ENCODE measurements at places on chromosomes 16 and 17.

DNA sequence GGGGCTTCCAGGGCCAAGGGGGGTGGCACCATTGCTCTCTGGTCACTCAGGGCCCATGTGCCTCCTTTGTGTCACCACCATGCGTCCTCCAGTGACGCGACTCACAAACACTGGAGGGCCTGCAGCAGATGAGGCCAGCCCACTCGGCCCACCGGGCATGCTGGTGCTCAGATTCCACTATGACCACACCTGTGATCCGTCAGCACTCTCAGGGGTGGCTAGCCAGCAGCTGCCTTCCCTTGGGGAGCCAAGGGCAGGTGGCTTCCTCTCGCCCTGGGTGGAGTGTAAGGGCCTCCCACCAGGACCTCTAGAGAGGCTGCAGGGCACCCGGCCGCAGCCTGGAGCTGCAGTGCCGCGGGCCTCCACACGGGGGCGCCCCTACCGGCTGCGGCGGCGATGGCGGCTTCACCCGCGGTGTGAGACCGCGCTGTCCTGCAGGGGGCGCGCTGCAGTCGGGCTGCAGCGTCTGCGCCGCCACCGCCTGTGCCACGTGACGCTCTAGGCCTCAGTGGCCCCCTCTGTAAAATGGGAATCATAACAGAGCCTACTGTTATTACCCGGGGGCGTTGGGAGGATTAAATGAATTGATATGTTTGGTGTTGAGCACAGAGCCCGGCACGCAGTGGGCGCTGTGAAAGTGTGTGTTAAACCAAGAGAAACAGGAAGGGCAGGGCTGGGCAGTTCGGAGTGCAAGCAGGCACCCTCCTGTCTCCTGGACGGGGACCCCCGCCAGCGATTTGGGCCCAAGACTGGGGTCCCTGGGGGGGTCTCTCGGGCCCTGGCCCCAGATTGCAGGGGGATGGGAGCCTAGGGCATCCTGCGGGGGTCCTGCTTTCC is 192.4 kb upstream of the GSE1 start:
- peak; percentile 71 for DNase-seq

DNA sequence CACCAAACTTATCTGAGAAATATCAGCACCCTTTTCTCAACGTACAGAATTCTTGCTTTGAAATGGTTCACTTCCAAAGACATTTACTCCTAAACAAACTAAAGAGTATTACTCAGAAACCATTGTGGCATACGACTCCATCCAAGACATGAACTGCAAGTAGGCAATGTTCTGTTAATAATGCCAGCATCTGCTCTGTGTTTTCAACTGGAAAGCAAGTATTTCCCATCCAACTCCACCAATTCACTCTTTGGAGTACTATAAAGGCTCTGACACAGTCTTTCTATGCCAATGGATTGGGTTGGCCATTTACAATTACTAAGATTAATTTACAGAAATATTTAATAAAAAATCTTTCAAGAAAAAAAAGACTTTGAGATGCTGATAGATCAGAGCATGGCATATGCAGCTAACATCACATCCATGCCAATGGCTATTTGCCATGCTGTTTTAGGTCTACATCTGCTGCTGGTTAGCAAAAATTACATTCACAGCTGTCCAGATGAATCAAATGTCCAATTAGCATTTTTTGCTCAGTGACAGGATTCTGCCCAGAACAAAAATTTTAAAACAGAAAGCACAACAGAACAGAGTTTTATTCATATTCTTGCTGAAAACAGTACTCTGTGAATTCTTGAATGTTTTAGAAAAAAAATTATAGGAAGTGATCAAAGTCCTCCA is 65.9 kb upstream of the HLF start:
- DNase-seq: no peak

DNA sequence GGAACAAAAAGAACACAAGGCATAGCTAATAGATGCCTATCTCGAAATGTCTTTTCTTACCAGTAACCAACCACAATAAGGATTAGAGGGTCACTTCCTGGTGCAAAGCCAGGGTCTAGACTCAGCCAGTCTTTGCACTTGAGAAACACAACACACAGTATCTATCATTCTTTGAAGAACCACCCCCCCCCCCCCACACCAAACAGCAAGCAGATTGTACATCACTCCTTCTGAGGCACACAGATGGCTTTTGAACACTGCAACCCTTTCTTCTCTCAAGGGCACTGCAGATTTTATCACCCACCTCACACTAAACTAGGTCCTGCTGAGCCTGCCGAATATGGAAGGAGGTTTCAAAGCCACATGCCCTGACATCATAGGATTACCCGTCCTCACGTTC is 145.6 kb downstream of the AATF start:
- no peak for DNase-seq

GRCh38 chr16:307691-308312 is 24.8 kb downstream of the PDIA2 start:
- no peak for DNase-seq

- no peak for DNase-seq
Measured at GRCh38 chr16:3317315-3317999, 12.2 kb downstream of the ZNF75A start.

- no peak for DNase-seq
Measured at GRCh38 chr17:29625037-29625750, 2.5 kb upstream of the CORO6 start.

DNA sequence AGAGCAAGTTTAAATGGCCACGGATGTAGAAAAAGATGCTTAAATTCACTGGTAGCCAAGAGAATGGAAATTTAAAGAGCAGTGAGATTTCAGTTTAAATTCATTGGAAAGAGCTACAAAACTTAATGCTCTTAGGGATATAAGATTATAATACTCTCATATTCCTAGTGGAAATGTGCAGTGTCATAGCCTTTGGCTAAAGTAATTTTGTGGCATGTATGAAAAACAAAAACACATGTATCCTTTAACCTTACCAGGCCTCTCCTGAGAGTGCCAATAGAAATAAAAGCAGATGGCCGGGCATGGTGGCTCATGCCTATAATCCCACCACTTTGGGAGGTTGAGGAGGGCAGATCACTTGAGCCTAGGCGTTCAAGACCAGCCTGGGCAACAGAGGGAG is 289.2 kb downstream of the PHKB start:
- no peak for DNase-seq

DNA sequence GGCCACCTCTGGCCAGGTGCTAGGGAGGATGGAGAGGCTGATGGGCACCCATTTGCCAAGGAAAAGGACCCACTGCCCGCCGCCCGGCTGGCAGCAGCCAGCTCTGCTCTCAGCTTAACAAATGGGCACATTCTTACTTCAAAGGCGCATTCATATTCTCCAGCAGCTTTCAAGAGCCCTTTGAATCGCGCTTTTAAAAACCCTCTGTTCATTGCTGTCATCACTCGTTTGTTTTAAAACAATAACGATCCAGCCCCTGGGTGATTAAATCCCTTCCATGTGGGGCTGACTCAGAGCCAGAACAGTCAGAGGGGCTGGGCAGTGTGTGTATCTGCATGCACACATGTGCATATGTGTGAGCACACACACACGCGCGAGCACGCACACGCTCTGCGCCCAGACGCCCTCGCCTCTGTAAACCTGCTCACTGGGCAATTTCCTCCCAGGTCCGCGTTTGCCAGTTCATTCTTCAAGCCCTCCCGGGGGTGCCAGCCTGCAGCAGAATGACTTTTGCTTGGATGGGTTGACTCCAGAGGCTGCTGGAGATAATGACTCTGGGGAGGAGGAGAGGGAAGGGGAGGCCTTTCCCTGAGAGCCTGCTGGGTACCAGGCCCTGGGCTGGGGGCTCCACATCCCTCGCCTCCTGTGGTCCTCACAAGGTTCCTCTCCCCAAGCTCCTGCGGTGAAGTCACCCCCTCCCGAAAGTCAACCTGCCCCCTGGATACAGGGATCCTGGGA is 133.1 kb downstream of the SDK2 start:
- no peak for DNase-seq

DNA sequence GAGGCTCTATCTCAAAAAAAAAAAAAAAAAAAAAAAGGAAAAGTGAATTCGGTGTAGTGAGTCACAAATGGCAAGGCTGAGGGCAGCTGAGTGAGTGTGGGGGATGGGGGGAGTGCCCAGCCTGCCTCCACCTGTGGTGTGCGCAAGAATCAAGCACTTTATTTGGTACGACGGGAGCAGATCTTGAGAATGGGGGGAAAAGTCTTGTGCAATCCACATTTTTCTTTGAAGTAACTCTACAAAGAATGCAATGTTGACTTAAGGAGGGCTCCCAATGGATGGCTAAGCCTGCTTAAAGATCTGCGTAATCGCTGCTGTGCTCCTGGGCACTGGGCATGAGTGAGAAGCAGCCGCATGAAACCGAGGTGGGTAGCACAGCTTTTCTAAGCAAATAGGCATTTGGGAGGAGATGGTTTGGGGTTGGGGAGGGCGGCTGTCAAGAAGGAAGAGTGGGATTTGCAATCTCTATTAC is 28.2 kb downstream of the ATP2C2 start:
- DNase-seq: no peak

- no peak for DNase-seq
Measured at GRCh38 chr17:33201283-33201682, 91.8 kb downstream of the ASIC2 start.

DNA sequence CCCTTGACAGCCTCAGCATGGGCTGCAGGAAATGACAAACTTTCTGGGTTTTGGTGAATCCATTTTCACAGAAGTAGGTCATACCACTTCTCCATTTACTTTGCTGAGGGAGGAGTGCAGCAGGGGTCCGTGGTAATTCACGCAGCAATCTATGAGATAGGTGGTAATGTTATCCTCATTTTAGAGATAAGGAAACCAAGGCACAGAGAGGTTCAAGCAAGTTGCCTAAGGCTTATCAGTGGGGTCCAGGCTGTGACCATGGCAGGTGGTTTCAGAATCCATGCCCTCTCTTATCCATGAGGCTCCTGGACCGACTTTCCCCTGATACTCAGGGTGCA is 12.6 kb downstream of the TBX4 start:
- no peak for DNase-seq

GRCh38 chr17:42456223-42457106 is 2.2 kb upstream of the ATP6V0A1 start:
- peak; percentile 3 for DNase-seq

GRCh38 chr17:51463353-51463752 is 203.0 kb downstream of the UTP18 start:
- DNase-seq: no peak

GRCh38 chr16:66337463-66338188 is 28.9 kb upstream of the CDH5 start:
- DNase-seq: no peak

- DNase-seq: no peak
Measured at GRCh38 chr16:66135421-66135831, 231.1 kb upstream of the CDH5 start.

GRCh38 chr16:86975445-86975844 is 341.7 kb downstream of the C16orf95 start:
- no peak for DNase-seq

- no peak for DNase-seq
Measured at GRCh38 chr17:2393954-2394749, 6.7 kb downstream of the MNT start.

GRCh38 chr17:13475574-13476223 is 126.0 kb downstream of the HS3ST3A1 start:
- no peak for DNase-seq

- DNase-seq: no peak
Measured at GRCh38 chr17:5683241-5683640, 98.9 kb upstream of the NLRP1 start.

DNA sequence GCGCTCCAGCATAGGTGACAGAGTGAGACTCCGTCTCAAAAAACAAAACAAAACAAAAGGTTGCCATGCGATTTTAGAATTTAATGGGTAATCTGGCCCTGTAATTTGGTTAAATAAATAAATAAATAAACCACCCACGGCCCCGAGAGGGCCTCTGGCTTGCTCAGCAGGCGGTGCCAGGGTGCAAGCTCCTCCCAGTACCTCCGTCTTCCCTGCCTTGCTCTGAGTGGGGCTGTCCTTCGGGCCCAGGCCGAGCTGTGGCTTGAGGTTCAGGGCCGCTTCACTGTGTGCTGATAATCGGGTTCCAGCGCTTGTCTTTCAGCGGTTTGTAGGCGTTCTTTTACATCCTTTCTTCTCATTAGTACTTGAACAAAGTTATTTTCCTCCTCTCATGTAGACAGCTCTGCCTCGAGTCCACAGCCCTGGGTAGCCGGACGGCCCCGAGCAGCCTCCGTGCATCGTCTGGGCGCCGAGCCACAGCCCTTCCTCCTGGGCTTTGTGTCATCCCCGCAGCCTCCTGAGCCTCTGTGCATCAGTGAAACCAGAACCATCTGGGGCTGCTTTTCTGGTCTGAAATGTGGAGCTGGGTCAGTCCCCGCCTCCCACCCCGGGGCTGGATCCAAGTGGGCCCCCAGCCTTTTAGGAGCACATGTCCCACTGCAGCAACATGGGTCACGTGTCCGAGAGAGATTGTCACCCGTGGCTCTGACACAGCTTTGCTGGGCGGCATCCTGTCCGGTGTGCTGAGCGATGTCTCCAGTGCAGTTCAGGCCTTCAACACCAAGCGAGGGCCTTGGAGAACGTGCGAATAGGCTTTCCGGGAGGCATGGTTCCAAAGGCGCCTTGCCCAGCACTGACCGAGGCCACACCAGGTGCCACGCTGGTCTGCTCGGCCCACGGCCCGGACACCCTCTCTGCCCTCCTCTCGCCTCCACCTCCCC is 157.4 kb upstream of the CHMP6 start:
- no peak for DNase-seq

- no peak for DNase-seq
Measured at GRCh38 chr17:39143552-39144093, 7.8 kb downstream of the PLXDC1 start.

DNA sequence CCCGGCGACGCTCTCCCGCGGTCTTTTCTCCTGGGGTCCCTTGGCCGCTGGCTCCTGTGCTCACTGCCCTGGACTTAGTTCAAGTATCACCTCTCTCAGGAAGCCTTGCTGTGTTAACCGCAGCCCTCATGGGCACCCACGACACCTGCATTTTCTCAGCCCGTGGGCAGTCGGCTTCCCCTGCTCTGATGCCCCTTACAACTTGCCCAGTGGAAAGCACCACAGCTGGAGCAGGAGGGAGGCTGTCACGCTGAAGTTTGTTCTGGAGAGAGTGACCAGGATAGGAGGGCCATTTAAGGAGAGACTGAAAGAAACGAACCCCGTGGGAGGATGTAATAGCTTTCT is 395 bp downstream of the STXBP4 start:
- DNase-seq: no peak

- DNase-seq: no peak
Measured at GRCh38 chr16:86515777-86516622, 5.7 kb downstream of the FOXF1 start.

- no peak for DNase-seq
Measured at GRCh38 chr17:47162013-47162622, 27.0 kb downstream of the CDC27 start.

DNA sequence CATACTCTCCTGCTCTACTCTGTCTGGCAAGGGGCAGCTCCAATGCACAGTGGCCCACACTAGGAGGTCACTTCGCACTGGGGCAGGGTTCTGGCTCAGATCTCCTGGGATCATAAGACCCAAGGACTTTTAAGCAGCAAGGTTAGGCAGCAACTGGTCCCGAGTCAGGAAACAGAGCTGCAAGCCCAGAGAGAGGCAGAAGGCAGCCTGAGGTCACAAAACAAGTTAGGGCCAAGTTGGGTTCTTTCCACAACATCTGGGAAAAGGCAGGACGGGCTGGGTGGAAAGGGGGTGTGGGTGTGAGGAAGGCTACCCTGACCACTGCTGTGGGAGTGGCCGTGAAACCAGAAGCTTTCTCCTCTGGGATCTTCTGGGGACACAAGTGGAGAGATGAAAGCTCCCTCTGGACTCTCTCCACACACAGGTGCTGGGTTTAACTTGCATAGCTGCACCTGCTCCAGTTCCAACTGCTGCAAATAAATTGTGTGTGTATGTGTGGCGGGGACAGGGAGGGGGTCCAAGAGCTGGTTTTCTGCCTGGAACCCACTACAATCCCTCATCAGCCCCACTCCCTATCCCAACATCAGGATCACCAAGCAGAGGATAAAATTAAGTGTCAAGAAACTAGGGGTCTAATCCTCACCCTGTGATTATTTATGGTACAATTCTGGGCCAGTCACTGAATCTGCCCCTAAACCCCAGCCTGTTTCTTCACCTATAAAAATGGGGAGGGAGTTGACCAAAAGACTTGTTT is 8.0 kb upstream of the TSPOAP1 start:
- no peak for DNase-seq
